ENCODE measurements at places on chromosomes 2 and 18. TPM values are rescaled to one million over a fixed set of nuclear protein-coding genes. Genes with fewer than 3 reads are reported as not detected.

Gene COLEC11
- total RNA-seq = 0.71 TPM

Gene CNNM3
- 6.2 TPM for total RNA-seq

Gene ABCG5
- total RNA-seq = not detected

Gene IL1RN
- 3.0 TPM for total RNA-seq

Gene CHRNG
- not detected for total RNA-seq

Gene LAMA1
- total RNA-seq = 1.8 TPM

Gene NTSR2
- total RNA-seq = not detected

Gene ANKRD62
- 0.05 TPM for total RNA-seq

Gene TNP1
- not detected for total RNA-seq

Gene LRRTM1
- 0.10 TPM for total RNA-seq

Gene CPS1
- 5.5 TPM for total RNA-seq

Gene GNLY
- total RNA-seq = 2.4 TPM

Gene CDH20
- total RNA-seq = 0.38 TPM

Gene BOLL
- total RNA-seq = not detected

Gene YES1
- 28.7 TPM for total RNA-seq

Gene LYPD6B
- total RNA-seq = not detected

Gene LIMS2
- 210 TPM for total RNA-seq

Gene OSGEPL1
- 5.6 TPM for total RNA-seq

Gene SCTR
- total RNA-seq = not detected

Gene FAM237A
- total RNA-seq = not detected

Gene MEP1B
- not detected for total RNA-seq

Gene LAMA3
- 38.6 TPM for total RNA-seq

Gene SIX2
- total RNA-seq = 0.33 TPM

Gene NYAP2
- not detected for total RNA-seq

Gene UNC80
- total RNA-seq = not detected

Gene CNRIP1
- 27.6 TPM for total RNA-seq

Gene NMS
- total RNA-seq = not detected

Gene CDKL4
- 1.2 TPM for total RNA-seq

Gene GPR45
- not detected for total RNA-seq

Gene RFX8
- total RNA-seq = 0.38 TPM

Gene STAT4
- 2.5 TPM for total RNA-seq

Gene HOXD10
- 10.1 TPM for total RNA-seq

Gene MALT1
- total RNA-seq = 19.1 TPM

Gene SERPINB11
- not detected for total RNA-seq

Gene KHK
- total RNA-seq = 7.8 TPM

Gene PTPRM
- total RNA-seq = 64.7 TPM

Gene SFT2D3
- total RNA-seq = 4.7 TPM

Gene IGFBP2
- 37.9 TPM for total RNA-seq

Gene ABCG8
- total RNA-seq = not detected

Gene STON1
- 47.9 TPM for total RNA-seq

Gene CCDC121
- total RNA-seq = 3.3 TPM

Gene DNAH6
- 0.24 TPM for total RNA-seq

Gene NT5C1B
- total RNA-seq = not detected

All from posterior vena cava (tissue), 2 donors.